ENCODE measurements at places on chromosomes 11 and 22. TPM values are rescaled to one million over a fixed set of nuclear protein-coding genes. Genes with fewer than 3 reads are reported as not detected.

- H3K27ac ChIP-seq, result no peak overlapping the region
- no peak for DNase-seq
Measured at GRCh38 chr11:8654503-8654902, 28.0 kb downstream of the TRIM66 start.

GRCh38 chr22:50678651-50679521 is 6.3 kb downstream of the SHANK3 start:
- H3K4me1 ChIP-seq, result no peaks in the 10 kb centered on the region
- no peaks in the 10 kb centered on the region for H3K27me3 ChIP-seq
- no peak overlapping the region for H3K4me3 ChIP-seq
- H3K27ac ChIP-seq, result no peak overlapping the region

The GPR83 gene
- total RNA-seq, result 0.08 TPM

The SLC5A4 gene
- total RNA-seq, result not detected

The DEFB131B gene
- total RNA-seq, result not detected

GRCh38 chr11:2535673-2536439 is 91.0 kb downstream of the KCNQ1 start:
- peaks cover 23% of the 10 kb centered on the region for H3K4me1 ChIP-seq
- DNase-seq, result no peak
- H3K4me3 ChIP-seq, result no peak overlapping the region
- H3K27ac ChIP-seq, result no peak overlapping the region

The CD248 gene
- total RNA-seq, result 19.9 TPM

The MS4A4A gene
- total RNA-seq, result 5.3 TPM
